Activated CD4-positive, alpha-beta T cell treated with anti-CD3 and anti-CD28 coated beads, Interleukin-2, amount 50 U/mL, for 16 hours (primary cell): ENCODE measurements at places on chromosomes 16 and 17.

DNA sequence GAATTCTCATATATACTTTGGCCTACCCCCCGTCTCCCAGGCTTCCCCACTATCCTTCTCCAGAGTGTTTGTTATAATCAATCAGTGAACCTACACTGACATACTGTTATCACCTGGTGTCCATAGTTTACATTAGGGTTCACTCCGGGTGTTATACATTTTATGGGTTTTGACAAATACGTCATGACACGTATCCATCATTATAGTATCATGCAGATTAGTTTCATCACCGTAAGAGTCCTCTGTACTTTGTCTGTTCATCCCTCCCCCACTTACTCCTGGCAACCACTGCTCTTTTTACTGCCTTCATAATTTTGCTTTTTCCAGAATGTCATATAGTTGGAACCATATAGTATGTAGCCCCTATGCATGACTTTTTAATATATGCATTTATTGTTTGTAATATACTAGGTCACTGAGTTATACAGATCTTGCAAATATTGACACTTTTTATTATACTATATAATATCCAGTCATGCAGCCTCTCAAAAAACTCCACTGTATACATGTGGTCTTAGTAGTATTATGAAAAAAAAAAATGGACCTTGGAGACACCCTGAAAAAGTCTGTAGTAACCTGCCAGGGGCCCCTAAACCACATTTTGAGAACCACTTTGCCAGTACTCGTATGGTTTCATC lies 28.4 kb downstream of the PPM1D start:
- DNase-seq = no peak

DNA sequence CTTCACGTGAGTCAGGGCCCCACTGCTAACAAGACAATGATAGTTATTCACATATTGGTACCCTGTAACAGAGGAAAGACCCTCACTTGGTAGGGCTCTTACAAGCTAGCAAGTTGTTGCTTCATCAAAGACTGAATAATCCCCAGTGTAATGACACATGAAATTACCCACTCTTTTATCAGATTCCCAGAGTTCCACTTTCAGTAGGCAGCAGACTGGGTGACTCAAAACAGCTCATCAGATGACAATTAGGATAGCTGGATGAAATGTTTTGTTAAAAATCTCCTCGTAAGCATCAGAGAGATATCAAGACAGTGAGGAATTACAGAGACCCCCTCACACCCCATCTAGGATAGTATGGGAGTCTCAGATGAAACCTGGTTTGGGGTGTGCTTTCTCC lies 6.8 kb upstream of the OR1E2 start:
- no peak for DNase-seq

DNA sequence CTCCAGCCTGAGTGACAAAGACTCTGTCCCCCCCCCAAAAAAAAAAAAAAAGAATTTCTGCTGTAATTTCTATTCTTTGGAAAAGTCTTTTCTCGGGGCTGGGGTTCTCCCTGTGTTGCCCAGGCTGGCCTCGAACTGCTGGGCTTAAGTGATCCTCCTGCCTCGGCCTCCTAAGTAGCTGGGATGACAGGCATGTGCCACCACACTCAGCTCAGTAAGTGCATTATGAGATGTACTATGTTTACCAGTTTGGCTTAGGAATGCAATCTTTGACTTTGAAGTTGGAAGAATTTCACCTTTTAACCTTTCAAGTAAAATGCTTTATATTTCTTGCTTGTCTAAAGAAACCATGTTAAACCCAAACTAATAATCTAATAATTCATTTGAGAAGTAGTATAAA lies 28.0 kb upstream of the ADCY7 start:
- no peak for DNase-seq

- no peak for DNase-seq
These were observed 12.4 kb upstream of the SLC25A19 start for GRCh38 chr17:75301502-75302206.

- DNase-seq = no peak
These were observed 1.8 kb upstream of the C1QTNF8 start for GRCh38 chr16:1097800-1098199.

DNA sequence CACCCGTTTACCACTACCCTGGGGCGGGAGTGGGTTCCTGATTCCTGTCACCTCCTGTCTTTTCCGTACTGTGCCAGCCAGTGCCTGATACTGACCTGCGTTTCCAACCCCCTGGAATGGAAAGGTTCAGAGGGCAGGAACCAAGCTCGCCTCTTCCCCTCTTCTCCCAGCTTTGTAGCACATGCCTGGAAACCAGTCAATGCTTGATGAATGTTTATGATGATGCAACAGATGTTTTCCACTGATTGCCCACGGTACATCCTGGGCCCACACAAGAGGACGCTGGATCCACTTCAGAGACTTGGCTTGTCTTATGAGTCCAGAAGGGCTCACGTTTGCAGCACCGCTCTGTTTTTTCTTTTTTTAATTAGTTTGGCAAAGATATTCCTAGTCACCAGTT lies 262.0 kb downstream of the CPPED1 start:
- DNase-seq = no peak

DNA sequence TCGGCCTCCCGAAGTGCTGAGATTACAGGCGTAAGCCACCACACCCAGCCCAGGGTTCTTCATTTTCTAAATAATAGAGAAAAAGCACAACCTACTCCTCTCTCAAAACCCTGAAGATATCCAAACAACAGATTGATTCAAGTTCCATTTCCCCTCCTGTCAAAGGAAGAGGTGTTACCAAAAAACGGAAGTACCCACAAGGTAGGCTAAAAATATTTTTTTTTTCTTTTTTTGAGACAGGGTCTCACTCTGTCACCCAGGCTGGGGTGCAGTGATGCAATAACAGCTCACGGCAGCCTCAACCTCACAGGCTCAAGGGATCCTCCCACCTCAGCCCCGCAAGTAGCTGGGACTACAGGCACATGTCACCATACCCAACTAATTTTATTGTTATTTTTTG lies 18.9 kb downstream of the UTP6 start:
- no peak for DNase-seq

GRCh38 chr17:37088459-37088858 lies 139.7 kb downstream of the AATF start:
- DNase-seq = peak; percentile 32

- peak; percentile 48 for DNase-seq
These were observed 46.0 kb downstream of the HOXB1 start for GRCh38 chr17:48484850-48485249.

- peak; percentile 8 for DNase-seq
These were observed 390.1 kb downstream of the ZFHX3 start for GRCh38 chr16:72657791-72658190.

GRCh38 chr17:75917141-75917916 lies 12.6 kb upstream of the MRPL38 start:
- no peak for DNase-seq

GRCh38 chr16:77536809-77537208 lies 102.0 kb upstream of the ADAMTS18 start:
- DNase-seq = no peak

- no peak for DNase-seq
These were observed 147.8 kb downstream of the IRF8 start for GRCh38 chr16:86046667-86047270.

GRCh38 chr16:3458852-3459361 lies 15.4 kb downstream of the NAA60 start:
- no peak for DNase-seq

DNA sequence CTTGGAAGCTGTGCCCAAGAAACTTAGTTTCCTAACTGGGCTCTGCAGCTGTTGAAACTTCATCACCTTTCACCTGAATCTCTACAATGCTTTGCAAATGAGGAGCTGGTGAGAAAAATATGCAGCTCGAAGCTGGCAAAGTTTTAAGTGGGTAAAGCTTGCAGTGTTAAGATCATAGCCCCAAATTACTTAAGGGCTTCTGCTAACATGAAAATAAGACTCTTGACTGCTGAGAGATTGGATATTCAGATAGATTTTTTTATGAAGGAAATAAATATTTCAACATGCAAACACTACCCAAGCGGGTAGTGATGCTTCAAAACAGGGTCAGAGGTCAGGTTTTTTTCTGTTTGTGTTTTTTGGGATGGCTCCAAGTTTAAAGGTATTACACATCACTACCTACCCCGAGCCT lies 278.7 kb downstream of the FTO start:
- no peak for DNase-seq

GRCh38 chr17:63984651-63985386 lies 12.1 kb upstream of the SCN4A start:
- DNase-seq = peak; percentile 79

DNA sequence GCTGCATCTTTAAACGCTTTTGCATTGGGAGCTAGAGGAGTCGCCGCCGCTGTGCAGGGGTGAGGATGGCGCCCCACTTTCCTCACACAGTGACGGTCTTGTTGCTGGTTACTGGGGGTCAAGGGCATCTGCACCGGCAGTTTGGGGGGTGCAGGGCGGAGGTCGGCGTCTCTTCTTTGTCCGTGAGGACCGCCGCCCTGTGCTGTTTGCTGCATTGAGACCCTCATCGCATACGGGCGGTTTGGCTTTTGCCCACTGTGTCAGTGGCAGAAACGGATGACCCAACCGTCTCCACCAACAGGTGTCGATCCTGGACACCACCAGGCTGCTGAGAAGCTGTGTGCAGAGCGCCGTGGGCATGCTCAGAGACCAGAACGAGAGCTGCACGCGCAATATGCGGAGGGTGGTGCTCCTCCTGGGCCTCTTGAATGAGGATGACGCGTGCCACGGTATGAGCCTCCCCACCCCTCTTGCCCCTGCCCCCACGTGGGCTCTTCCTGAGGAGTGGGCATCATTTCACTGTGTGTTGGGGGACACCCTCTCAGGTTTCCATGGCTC lies 61.2 kb upstream of the ENDOV start:
- DNase-seq = no peak

GRCh38 chr16:12177643-12178042 lies 201.1 kb downstream of the SNX29 start:
- DNase-seq = no peak

GRCh38 chr16:73046849-73047214 lies 1.1 kb downstream of the ZFHX3 start:
- no peak for DNase-seq

DNA sequence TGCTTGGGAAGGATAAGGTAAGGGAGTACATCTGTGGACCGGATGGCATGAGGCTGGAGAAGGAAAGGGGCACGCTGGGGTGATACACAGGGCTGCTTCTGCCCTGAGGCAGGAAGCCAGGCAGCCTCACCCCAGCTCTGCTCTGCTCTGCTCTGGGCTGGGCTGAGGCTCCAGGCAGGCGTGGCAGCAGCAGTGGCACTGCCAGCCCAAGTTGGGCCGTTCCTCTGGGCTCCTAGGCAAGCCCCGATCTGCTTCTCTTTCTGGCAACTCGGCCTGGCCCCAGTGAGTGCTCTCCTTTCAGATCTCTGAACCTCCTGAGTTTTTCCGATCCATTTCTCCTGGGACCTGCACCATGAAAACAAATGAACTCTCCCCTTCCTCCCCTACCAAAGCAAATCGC lies 44.9 kb downstream of the VAC14 start:
- no peak for DNase-seq

GRCh38 chr17:75346906-75347305 lies 57.7 kb upstream of the SLC25A19 start:
- DNase-seq = peak; percentile 41

DNA sequence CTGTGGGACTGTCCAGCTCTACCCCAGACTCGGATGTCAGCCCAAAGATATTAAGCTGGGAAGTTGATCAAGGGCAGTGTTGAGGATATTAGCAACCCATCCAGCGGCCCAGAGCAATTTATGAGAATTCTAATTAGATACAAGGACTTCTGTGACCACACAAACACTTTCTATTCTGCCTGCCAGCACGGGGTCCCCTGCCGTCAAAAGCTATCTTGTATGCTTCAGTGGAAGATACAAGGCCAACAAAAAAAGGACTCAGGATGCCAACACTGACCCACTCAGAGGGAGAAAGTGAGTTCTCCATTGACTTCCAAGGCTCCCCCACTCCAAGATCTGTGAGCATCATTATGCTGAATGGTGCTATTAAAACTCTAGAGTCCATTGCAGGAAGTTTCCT lies 390.7 kb downstream of the GRIN2A start:
- DNase-seq = no peak
